Nephron progenitor cell (in vitro differentiated cells): ENCODE measurements at places on chromosomes 7 and 10.
A peak's percentile ranks its signal among the peaks of the same experiment; 100 is the strongest.

DNA sequence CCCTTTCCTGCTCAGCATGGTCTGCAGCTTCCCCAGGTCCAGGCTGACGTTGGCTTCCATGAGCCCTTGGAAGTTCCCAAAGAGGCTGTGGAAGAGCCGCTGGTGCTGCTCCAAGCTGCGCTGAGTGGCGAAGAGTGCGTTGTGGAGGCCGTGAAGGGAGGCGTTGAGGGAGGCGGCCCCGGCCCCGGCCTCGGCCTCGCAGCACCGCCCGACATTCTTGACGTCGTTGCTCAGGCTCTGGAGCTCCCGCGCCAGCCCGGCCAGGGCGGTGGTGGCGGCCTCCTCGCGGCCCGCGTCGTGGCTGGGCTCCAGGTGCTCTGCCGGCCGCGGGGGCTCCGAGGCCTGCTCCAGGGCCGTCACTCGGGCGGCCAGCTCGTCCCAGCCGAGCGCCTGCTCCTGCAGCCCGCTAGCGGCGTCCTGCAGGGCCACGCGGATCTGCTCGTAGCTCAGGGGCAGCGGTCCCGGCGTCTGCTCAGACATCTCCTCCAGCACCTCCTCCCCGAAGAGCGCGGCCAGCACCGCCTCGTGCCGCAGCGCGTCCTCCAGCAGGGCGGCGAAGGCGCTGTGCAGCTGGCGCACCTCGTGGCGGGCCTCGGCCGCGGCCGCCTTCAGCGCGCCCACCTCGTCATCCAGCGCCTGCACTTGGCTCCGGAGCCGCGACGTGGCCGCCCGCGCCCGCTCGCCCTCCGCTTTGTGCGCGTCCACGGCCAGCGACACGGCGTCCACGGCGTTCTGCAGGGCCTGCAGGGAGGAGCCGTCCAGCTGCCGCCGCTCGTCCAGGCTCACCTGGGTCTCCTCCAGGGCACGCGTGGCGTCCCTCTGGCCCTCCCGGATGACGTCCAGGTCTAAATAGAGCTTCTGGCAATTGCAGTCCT, 14.7 kb downstream of the MMRN2 start:
- no peak for DNase-seq
- peaks cover 3% of the 10 kb centered on the region for H3K27me3 ChIP-seq
- H3K4me3 ChIP-seq, result no peak overlapping the region
- peaks cover 38% of the 10 kb centered on the region for H3K4me1 ChIP-seq
- no peak overlapping the region for H3K27ac ChIP-seq

DNA sequence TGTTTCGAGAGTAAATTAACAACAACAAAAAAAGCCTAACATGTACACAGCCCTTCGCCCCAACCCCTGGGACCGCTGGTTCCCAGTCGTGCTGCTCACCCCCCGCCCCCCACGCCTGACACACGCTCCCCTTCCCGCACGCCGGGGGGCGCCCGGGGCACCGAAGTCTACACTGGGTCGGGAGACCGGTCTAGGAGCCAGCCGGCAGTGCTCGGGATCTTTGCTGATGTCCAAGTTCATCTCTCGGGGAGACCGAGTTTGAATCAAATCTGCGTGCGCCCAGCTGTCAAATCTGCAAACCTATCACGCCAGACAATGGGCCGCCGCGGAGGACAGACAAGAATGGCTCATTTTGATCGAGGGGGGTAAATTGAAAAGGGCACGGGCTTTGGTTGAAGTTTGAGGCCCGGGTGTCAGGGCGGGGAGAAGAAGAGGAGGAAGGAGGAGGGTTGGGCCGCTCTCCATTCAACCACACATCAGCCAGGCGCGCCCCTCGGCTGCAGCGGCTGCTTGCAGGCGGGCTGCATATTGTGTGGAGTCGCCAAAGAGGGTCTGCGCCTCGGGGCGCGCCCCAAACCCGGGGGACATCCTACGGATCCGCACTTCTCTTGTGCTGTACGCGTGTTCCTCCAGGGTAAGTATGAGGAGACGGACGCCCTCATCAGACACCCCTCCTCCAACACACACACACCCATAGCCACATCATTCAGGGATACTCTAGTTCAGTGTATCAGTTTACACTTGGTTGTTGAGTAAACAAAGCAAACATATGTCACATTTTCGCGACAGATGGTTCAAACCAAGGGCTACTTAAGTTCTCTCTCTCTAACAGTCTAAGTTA, 1.3 kb upstream of the GFRA1 start:
- H3K27me3 ChIP-seq, result peaks cover 77% of the 10 kb centered on the region
- H3K27ac ChIP-seq, result no peak overlapping the region
- no peaks in the 10 kb centered on the region for H3K36me3 ChIP-seq
- peak; percentile 57 for DNase-seq
- peak overlapping the region; percentile 89 for H3K4me3 ChIP-seq

- DNase-seq, result peak; percentile 31
- H3K4me3 ChIP-seq, result no peak overlapping the region
- H3K36me3 ChIP-seq, result no peaks in the 10 kb centered on the region
- peaks cover 19% of the 10 kb centered on the region for H3K27me3 ChIP-seq
- H3K4me1 ChIP-seq, result peaks cover 18% of the 10 kb centered on the region
Observed at GRCh38 chr7:49791088-49791741, 17.8 kb downstream of the VWC2 start.

DNA sequence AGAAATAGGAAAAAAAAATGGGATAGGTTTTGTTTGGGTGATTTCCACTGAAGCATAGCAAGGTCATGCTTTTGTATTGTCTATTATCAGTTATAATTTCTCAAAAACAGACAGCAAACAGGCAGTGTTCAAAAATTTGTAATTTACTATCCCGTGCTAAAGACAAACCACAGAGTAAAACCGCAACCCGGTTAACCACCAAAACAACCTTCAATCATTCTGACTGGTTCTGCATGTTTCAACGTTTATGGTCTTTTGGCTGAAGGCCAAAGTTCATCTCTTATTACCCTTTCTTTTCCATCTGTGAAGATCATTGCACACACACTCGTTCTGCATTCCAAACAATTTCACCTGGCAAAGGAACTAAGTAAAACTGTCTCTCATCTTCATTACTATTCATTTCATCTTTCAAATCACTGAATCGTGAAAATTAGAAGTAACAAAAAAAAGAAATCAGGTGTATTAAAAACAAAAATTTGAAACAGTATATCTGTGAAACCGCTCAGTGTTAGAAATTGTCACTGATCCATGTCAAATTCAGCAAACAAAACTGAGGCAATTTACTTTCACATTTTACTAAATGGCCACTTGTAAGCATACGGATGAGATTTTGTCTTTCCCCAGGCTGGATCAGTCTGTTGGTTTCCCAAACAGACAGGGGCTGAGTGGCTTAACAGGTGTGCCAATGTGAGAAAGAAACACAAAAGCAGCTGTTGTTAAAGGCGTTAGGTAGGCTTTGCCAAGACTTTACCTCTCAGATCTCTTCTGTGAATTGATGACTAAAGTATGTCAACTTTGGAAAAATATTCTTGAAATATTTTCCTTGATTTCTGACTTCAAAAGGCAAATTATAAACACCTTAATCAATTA, 539.6 kb downstream of the CNTNAP2 start:
- H3K4me3 ChIP-seq, result no peak overlapping the region
- no peaks in the 10 kb centered on the region for H3K36me3 ChIP-seq
- peaks cover 40% of the 10 kb centered on the region for H3K4me1 ChIP-seq
- no peak for DNase-seq
- H3K27me3 ChIP-seq, result no peaks in the 10 kb centered on the region

DNA sequence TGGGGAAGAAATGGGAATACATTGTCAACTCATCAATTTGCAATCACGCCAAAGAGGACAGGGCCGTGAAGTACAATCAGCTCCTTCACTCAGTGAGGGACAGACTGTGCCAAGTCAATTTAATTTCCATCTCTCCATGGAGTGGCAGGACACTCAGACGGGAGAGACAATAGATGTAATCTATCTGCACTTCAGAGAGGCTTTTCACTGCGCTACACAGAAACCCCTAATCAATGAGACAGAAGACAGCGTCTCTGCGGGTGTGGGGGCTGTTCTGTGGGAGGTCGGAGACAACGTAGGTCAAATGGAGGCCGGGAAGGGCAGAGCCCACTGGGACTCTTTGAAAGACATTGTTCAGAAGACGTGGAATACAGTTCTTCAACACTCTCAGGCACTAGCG, 541.0 kb upstream of the ADARB2 start:
- H3K27me3 ChIP-seq, result peaks cover 10% of the 10 kb centered on the region
- H3K27ac ChIP-seq, result no peak overlapping the region
- no peaks in the 10 kb centered on the region for H3K36me3 ChIP-seq
- peaks cover 31% of the 10 kb centered on the region for H3K4me1 ChIP-seq
- DNase-seq, result no peak

DNA sequence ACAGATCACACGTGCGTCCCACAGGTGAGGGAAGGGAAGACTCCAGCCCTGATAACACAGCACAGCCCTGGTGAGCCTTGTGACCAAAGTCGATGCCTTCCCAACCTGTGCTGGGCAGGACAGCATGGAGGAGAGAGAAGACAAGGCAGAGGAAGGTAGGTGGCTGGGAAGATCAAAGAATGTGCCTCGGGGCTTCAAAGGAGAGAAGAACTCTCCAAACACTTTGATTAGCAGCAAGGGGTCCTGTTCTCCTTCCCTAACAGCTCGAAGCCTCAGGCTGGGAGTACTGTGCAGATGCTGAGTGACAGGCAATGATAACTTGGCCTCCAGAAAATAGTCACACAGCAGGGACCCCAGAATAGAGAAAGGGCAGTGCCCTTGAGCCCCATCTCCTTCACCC, 288.5 kb downstream of the TCERG1L start:
- no peak for DNase-seq
- H3K27ac ChIP-seq, result no peak overlapping the region
- no peaks in the 10 kb centered on the region for H3K36me3 ChIP-seq
- H3K4me1 ChIP-seq, result no peaks in the 10 kb centered on the region
- H3K4me3 ChIP-seq, result no peak overlapping the region

- no peak overlapping the region for H3K27ac ChIP-seq
- DNase-seq, result no peak
- no peaks in the 10 kb centered on the region for H3K36me3 ChIP-seq
- H3K4me1 ChIP-seq, result no peaks in the 10 kb centered on the region
- no peaks in the 10 kb centered on the region for H3K27me3 ChIP-seq
Observed at GRCh38 chr7:114857605-114858004, 64.3 kb upstream of the MDFIC start.

DNA sequence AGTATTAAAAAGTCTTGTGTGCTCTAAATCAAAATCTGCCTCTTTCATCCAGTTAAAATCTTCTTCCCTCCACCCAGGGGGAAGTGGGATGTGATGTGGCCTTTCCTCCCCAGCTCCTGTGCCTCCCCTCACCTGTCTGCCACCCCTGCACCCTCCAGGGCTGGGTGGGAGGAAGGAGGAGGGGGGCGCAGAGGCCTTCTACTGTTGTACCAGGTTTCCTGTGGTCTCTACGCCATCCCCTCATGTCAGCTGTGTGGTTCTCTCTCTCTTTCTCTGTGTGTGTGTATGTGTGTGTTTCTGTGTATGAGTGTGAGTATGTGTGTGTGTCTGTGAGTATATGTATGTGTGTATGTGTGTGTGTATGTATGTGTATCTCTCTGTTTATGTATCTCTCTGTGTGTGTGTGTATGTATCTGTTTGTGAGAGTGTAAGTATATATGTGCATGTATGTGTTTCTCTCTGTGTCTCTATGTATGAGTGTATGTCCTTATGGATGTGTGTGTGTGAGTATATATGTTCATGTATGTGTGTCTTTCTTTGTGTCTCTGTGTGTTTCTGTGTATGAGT, 45.5 kb upstream of the C10orf71 start:
- H3K36me3 ChIP-seq, result no peaks in the 10 kb centered on the region
- peaks cover 5% of the 10 kb centered on the region for H3K27me3 ChIP-seq
- no peaks in the 10 kb centered on the region for H3K4me1 ChIP-seq
- no peak for DNase-seq
- no peak overlapping the region for H3K4me3 ChIP-seq

DNA sequence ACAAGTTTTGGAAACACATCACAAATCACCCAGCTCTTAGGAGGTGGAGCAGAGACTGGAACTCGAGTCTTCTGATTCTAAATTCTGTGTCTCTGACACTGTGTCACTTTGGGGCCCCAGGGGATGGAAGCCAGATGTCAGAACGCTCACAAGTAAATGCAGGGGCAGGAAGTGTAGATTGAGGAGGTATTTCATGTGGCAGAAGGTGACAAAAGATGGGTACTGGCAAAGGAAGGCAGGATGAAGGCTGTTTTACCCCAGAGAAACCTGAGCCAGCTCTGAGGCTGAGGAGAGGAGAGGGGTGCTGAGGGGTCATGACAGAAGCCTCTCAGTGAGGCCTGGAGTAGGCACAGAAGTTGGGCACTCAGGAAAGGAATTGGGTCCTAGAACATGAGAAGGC, 6.0 kb upstream of the PURB start:
- no peak overlapping the region for H3K4me3 ChIP-seq
- DNase-seq, result no peak
- H3K27ac ChIP-seq, result peak overlapping the region; percentile 70
- peaks cover 10% of the 10 kb centered on the region for H3K4me1 ChIP-seq
- H3K36me3 ChIP-seq, result no peaks in the 10 kb centered on the region
- H3K27me3 ChIP-seq, result peaks cover 55% of the 10 kb centered on the region

DNA sequence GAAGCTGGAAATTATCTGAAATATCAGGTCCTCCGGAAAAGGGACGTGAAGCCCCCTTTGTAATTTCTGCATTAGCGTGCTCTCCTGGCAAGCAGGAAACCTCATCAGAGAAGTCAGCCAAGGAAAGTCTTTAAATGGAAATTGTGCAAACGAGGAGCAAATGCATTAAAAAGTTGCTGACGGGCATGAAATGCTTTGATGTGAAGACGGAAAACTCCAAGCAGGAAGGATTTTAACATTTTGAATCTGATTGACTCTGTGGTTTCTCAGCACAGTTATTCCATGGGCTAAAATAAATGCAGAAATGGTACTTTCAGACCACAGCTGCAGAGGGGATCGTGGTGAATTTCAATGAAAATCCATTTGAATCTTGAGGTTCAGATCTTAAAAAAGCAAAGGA, 167.8 kb downstream of the AHR start:
- H3K4me3 ChIP-seq, result no peak overlapping the region
- no peak for DNase-seq
- peaks cover 5% of the 10 kb centered on the region for H3K27me3 ChIP-seq
- H3K36me3 ChIP-seq, result no peaks in the 10 kb centered on the region
- no peaks in the 10 kb centered on the region for H3K4me1 ChIP-seq
- no peak overlapping the region for H3K27ac ChIP-seq

DNA sequence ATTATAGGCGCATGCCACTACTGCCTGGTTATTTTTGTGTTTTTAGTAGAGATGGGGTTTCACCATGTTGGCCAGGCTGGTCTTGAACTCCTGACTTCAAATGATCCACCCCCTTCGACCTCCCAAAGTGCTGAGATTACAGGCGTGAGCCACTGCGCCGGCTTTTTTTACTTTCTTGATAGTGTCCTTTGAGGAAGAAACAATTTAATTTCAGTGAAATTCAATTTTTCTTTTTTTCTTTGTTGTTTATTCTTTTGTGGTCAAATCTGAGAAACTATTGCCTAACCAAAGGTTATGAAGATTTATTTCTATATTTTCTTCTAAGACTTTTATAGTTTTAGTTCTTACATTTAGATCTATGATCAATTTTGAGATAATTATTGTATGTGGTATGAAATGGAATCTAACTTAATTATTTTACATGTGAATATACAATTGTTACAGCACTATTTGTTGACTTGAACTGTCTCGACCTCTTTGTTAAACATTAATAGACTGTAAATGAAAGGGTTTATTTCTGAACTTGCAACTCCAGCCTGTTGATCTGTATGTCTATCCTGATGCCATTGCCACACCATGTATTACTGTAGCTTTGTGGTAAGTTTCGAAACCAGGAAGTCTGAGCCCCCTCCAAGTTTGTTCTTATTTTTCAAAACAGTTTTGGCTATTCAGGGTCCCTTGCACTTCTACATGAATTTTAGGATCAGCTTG, 19.8 kb upstream of the RASSF4 start:
- peaks cover 19% of the 10 kb centered on the region for H3K27me3 ChIP-seq
- H3K4me3 ChIP-seq, result no peak overlapping the region
- peaks cover 31% of the 10 kb centered on the region for H3K36me3 ChIP-seq
- DNase-seq, result no peak
- H3K4me1 ChIP-seq, result peaks cover 14% of the 10 kb centered on the region
- H3K27ac ChIP-seq, result no peak overlapping the region
